SW480 (cell line): ENCODE measurements at places on chromosomes 1 and 21.

- peak; percentile 87 for DNase-seq
Observed at GRCh38 chr1:43935711-43936427, 2.3 kb downstream of the ARTN start.

- DNase-seq, result no peak
Observed at GRCh38 chr1:223551610-223552009, 113.9 kb downstream of the CAPN8 start.

- no peak for DNase-seq
Observed at GRCh38 chr1:216457356-216457755, 34.1 kb upstream of the USH2A start.

- no peak for DNase-seq
Observed at GRCh38 chr21:46193829-46194373, 9.6 kb upstream of the SPATC1L start.

DNA sequence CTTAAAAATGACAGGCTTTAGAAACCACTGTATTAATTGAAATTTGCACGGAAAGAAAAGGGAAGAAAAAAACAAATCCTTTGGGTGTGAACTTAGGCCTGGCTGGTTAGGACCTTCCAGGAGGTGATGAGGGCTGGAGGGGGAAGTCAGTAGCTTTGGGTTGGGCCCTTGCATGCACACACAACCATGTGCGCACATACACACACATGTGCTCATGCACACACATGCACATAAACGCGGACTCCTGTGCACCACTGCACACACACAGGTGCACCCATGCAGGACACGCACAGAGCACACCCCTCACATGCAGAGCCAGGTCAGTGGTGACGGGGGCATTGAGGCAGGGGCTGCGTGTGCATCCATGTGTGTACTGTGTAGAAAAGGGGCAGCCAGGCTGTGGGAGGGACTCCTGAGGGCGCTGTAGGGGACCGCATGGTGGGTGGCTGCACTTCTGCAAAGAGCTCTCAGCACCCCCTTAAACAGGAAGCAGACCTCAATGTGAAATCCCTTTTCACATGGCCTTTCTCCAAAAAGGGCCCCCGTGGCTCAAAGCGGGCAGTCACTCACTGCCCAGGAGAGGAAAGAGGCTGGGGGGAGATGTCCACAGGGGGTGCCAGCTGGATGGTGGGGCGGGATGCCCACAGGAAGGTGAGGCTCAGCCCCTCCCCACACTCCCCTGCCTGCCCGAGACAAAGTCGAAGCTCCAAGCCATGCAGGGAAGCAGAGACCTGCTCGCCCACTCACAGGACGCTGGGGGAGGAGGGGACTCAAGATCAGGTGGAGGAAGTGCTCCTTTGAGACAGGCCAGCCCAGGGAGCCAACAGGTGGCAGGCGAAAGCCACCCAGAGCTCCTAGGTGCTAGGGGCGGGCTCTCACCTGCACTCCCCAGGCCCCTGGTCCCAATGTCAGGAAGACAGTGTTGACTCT is 95.2 kb downstream of the ITPKB start:
- DNase-seq, result no peak

DNA sequence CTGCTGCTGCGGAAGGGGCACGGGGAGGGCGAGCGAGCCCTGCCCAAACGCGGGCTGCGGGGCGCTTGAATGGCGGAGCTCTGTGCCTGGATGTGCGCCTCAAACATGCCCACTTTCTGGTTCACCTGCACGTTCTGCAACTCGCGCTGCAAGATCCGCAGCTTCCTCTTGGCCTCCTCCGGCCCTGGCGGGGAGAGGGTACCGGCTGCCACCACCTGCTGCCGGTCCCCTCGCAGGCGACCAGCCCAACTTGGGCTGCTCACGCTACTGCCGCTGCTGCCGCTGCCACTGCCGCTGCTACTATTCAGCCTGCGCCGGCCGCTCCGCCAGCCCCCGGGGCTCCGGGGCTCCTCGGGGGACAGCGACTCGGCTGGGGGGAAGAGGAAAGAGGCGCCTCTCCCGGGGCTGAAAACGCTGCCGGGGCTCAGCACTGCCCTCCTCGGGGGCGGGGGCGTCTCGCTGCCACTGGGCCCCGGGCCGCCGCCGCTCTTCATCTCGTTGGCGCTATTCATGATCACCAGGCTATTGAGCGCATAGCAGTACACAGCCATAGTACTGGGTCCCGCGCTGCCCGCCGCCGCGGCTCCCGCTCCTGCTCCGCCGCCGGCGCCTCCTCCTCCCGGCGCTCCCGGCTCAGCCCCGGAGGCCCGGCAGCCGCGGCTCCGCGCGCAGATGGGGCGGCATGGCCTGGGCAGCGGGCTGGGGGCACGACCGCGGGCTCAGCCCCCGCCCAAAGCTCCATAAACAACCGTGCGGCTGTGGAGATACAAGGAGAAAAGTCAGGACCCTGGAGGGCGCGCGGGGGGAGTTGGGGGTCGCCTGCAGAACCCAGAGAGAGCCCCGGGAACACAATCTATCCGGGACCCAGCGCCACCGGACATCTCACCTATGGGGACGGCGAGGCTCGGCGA is 1.9 kb downstream of the ITPKB start:
- DNase-seq, result peak; percentile 25

DNA sequence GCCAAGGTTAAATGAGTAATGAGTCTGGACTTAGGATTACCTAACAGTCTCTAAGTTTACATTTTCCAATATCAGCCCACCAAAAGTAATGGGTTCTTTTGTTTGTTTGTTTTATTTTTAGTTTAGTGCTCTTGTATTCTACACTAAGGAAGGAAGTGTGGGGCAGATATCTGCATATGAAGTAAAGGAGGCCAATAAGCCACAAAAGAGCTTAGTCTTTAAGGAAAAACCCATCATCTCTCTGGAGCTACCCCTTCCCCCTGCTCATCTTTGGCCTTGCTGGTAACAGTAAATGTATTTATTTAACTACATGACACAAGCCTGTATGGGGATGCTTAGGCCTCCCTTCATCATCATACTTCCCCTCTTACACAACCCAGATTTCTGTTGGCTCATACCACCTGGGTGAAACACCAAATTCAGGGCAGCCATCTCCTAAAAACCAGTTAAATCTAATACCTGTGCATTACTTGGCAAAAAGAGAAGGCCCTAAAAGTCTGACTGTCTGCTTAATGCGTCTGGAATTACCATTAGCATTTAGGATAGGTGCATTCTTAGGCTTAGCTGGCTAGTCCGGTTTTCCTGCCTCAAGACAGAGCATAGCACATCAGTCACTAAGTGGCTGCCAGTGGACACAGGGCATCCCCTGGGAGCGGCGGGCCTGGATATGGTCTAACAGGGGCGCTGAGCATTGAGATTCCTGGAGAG is 96.8 kb upstream of the ADGRL2 start:
- no peak for DNase-seq

GRCh38 chr1:248788327-248788726 is 32.8 kb upstream of the LYPD8 start:
- DNase-seq, result no peak

- DNase-seq, result no peak
Observed at GRCh38 chr1:234141006-234141405, 232.2 kb upstream of the COA6 start.

GRCh38 chr1:21165076-21165475 is 11.6 kb downstream of the EIF4G3 start:
- no peak for DNase-seq

- no peak for DNase-seq
Observed at GRCh38 chr1:247613405-247613804, 8.0 kb downstream of the OR2G3 start.

- no peak for DNase-seq
Observed at GRCh38 chr1:23793861-23794731, 3.2 kb downstream of the LYPLA2 start.

GRCh38 chr1:92210701-92211100 is 7.0 kb upstream of the C1orf146 start:
- peak; percentile 4 for DNase-seq

- DNase-seq, result peak; percentile 22
Observed at GRCh38 chr1:158117854-158118704, 62.6 kb upstream of the CD1D start.

GRCh38 chr1:53377438-53377841 is 49.6 kb upstream of the LRP8 start:
- no peak for DNase-seq

- no peak for DNase-seq
Observed at GRCh38 chr1:53378061-53378460, 50.2 kb upstream of the LRP8 start.

DNA sequence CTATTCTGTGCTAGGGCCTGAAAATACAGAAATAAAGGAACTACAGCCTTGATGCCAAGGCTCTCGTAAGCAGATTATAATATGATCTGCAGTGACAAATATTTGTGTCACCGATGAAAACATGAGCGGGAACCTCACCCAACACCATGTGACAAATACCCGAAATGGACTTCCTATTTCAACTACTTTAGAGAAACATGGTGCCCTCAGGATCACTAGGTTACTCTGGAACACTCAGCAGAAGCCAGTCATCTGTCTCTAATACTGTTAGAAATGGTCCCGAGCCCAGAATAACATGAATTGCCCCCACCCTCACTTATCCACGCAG is 463 bp upstream of the VAMP3 start:
- peak; percentile 33 for DNase-seq

DNA sequence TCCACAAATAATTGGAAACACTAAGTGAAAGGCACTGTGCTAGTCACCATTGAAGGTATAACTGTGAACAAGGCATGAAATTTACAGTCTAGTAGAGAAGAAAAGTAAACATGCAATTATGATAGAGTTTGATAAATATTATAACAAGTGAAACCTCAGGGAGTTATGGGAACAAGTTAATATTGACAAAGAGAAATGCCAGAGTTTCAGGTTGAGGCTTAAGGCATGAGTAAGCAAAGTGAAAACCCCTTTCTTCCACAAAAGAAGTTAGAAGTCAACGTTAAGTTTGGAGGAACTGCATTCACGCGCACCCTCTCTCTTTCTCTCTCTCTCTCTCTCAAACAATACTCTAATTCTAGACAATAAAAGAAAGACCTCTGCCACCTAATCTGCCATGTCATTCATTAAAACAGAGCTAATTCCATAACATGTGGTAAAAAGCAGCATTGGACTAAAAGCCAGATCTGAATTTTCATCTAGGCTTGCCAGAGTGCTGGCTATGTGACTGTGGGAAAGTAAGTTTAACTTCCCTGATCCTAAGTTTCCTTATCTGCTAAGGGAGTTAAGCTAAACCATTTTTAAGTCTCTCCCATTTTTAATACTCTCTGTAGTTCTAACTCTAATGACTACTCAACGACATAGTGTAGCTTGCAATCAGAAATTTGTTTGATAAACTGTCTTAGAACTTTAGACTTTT is 22.0 kb downstream of the SLC44A5 start:
- no peak for DNase-seq

GRCh38 chr1:157834430-157834829 is 7.2 kb downstream of the CD5L start:
- DNase-seq, result no peak

DNA sequence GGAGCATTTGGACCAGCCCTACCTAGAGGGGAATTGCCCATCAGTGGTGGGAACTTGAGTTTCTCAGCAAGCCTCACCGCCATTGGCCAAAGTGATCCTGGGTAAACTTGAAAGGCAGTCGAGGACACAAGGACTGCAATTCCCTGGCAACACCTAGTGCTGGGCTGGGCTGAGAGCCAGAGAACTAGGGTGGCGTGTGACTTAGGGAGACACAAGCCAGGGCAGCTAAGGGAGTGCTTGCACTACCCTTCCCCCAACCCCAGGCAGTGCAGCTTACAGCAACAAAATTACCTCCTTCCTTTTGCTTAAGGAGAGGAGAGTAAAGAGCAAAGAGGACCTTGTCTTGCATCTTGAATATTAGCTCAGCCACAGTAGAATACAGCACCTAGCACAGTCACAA is 176.9 kb upstream of the PRMT6 start:
- DNase-seq, result no peak

DNA sequence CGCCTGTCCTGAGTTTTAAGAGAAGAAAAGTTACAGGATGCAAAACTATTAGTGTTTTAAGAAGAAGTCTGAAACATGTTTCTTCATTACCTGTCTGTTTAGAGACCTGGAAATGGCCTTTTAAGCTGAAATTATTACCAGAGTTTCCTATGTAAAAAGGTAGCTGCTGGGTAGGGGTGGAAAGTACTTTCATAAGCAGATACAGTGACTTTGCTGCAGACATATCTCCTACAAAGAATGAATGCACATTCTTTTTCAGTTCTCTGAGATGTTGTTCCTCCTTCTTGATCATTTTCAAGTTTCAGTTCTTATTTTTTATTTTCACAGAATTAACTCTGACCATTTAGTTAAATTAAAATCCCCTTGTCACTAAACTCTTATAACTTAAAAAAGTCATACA is 1329.6 kb downstream of the KCNT2 start:
- DNase-seq, result no peak

- no peak for DNase-seq
Observed at GRCh38 chr1:10555635-10556429, 81.1 kb downstream of the PEX14 start.

GRCh38 chr1:62424411-62424810 is 12.4 kb upstream of the USP1 start:
- peak; percentile 33 for DNase-seq

DNA sequence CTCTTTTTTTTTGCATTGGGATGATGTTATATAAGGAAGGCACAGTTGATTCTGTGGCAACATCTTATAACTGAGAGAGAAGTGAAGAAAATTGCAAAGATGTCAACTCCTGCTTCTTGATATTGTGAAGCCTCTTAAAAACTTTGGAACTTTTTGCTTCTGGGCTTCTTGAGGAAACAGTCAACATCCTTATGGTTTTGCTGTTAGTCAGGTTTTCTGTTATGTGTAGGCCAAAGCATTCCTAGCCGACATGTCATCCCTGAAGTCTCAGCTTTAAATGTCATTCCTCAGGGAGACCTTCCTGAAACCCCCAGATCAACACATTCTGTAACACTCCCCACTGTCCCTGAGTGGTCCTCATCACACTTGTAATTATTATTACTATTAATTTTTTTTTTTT is 12.6 kb downstream of the FALEC start:
- no peak for DNase-seq

- DNase-seq, result no peak
Observed at GRCh38 chr21:32954353-32954752, 71.4 kb upstream of the OLIG2 start.

DNA sequence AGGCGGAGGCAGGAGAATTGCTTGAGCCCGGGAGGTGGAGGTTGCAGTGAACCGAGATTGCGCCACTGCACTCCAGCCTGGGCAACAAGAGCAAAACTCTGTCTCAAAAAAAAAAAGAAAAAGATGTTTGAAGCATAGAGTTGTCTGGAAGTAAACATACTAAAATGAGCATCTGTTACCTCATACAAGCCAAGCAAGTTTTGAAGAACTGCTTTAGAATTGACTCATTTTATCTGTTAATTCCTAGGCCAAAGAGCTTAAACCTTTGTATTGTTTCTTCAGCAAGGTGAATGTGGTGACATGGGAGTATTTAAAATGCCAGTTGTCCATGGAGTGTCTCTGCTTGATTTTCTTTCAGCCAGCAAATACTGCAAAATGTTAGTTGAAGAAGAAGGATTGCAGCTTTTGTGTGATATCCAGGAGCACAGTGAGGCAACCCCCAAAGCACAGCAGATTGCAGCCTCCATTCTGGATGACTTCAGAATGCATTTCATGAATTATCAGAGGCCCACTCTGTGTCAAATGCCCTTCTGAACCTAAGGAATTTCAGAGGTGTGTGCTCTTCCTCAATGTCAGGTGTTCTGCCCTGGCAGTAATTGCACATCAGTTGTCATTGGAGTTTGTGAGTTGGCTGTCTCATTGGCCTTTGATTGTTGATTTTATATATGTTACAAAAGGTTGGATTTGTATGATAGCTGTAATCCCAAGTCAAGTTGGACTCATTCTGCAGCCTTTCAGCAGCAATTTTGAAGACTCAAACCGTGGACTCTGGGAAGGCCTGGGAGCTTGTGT is 28.9 kb downstream of the ECHDC2 start:
- no peak for DNase-seq
